Epithelial cell of proximal tubule (primary cell): ENCODE measurements at places on chromosomes 7 and 10.

GRCh38 chr10:3397231-3397630 lies 224.6 kb upstream of the PITRM1 start:
- DNase-seq, result no peak

GRCh38 chr10:11178606-11179515 lies 161.2 kb downstream of the CELF2 start:
- no peak for DNase-seq

- no peak for DNase-seq
Observed at GRCh38 chr7:80760292-80760691, 121.8 kb downstream of the CD36 start.

- DNase-seq, result peak; percentile 15
Observed at GRCh38 chr7:155053002-155053401, 17.1 kb upstream of the HTR5A start.

- DNase-seq, result no peak
Observed at GRCh38 chr10:79563426-79563825, 3.2 kb upstream of the SFTPA2 start.

DNA sequence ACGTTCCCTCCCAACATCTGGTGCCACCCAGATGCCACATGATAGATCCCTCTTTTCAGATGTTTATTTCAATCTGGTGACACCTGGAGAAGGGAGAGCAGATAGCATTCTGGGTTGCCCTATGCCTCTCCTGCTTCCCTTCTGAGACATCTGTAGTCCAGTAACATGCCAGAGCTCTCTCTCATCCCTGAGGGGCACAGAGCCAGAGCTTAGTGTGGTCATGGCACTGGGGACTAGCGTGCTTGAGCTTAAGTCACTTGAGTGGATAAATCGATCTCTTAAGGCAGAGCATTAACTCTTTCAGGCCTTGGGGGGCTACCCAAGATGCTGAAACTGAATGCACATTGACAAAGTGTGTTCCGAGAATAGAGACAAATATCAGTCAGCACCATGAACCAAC lies 47.9 kb downstream of the WNT2 start:
- DNase-seq, result no peak

DNA sequence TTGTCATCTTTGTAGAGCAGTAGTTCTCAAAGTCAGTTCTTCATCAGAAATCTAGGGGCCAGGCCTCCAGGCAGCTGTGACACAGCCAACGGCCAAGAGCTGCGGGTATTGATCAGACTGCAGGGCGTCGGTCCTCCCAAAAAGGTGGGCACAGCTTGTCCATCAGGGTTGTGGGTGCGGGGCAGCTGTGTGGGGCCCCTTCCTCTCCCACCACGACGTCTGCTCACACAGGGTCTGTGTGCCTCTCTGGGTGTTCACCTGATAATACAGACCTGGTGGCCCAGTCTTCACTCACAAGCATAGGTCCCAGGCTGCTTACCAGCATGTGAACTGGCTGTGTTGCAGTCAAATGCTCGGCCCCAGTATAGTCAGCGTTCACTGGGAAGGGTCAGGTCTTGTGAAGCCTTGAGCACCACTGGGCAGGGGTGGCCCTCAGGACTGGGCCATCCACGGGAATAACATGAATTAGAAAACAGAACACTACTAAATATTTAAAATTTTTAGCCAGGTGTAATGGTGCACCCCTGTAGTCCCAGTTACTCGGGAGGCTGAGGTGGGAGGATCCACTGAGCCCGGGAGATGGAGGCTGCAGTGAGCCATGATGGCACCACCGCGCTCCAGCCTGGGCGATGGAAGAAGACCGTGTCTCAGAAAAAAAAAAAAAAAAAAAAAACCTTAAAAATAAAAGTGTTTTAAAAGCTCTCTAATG lies 102.8 kb upstream of the DIP2C start:
- no peak for DNase-seq

GRCh38 chr7:116942504-116942903 lies 10.8 kb upstream of the ST7 start:
- no peak for DNase-seq

GRCh38 chr10:121927318-121927840 lies 452 bp downstream of the ATE1 start:
- no peak for DNase-seq

GRCh38 chr10:49831352-49832035 lies 69.4 kb upstream of the OGDHL start:
- peak; percentile 79 for DNase-seq

DNA sequence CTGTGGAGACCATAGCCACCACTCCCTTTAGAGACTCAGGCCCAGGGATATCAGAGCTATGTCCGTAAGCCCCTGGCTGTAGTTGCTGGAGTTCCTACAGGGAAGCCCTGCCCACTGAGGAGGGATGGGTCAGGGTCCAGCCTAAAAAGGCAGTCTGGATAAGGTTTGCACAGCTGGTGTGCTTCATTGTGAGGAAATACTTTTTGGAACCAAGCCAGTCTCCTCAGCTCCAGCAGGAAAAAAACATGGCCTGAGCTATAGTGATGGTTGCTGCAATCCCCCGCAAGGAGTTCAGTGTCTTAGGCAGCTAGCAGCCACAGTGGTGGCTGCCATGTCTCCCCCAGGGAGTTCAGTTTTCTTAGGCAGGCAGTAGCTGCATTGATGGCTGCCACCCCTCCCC lies 52.6 kb upstream of the CYP2C8 start:
- DNase-seq, result no peak
